ENCODE measurements at places on chromosomes 2 and 18.

DNA sequence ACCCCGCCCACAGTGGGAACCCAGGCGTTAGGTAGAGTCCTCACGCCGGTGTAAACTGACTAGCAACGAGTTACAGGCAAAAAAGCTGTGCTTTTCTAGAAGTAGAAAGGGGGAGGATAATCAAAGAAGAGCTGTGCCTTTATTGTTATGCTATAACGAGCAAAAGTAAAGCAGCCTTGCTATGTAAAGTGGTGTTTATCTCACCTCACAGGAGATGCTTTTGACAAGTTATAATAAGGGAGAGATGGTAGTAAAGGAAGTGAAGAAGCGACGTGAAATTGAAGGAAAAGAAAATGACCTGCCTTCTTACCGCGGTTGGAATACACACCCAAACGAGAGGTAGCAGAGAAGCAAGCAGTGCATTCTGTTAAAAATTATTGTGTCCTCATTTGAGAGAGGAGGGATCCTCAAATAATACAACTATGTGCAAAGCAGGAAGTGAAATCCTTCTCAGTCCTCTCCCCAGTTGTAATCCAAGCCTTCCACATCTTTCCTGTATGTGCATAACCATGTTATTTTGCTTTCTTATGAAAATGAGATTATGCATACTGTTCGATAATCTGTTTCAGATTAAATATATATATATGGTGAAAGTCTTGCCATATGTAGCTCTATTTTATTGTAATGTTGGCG is 962 bp downstream of the TANK start:
- no peak for DNase-seq

DNA sequence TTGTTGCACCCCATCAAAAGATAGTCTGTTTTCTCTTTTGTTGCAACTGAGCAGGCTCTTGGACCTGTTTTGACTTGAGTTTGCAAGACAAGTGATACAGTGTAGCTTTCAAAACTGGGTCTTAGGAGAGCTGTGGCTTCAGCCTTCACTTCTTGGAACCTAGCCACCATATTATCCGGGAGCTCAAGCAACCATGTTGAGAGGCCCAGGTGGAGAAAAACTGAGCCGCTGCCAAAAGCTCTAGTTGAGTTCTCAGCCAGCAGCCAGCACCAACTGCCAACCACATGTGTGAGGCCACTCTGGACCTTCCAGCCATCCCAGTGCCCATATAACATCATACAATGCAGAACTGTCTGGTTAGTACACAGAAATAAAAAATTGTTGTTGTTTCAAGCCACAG is 5.4 kb downstream of the CACNB4 start:
- no peak for DNase-seq

DNA sequence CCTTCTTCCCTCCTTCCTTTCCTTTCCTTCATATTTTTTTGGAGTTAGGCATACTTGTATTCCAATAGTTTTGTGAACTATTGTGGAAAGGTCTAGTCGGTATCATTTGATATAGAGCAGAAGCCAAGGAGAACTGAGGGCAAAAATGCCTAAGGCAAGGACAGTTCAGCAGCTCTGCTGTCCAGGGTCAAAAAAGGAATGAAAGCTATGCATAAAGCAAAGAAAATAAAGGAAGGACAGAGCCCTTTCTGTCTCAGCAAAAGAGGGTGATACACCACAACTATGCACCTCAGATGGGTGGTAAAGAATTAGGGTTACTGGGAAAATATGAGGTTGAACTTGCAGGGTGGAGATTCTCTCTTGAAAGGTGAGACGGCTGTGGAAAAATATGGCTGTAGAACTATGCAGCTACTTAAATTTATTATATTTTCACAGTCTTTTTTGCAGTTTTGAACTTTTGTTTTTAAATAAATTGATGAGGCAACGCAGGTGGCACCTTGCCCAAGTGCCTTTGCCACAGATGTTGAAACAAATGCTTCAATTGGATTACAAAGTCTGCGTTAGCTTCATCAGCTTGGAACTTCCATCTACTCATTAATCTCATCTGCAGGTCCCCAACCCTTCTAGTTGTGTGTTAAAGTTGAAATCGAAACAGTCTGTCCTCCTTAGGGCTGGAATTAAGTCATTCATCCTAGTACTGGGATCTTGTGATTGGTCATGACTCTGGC is 20.8 kb downstream of the LHCGR start:
- DNase-seq: no peak

GRCh38 chr2:11013196-11013595 is 101.5 kb downstream of the KCNF1 start:
- DNase-seq: no peak

DNA sequence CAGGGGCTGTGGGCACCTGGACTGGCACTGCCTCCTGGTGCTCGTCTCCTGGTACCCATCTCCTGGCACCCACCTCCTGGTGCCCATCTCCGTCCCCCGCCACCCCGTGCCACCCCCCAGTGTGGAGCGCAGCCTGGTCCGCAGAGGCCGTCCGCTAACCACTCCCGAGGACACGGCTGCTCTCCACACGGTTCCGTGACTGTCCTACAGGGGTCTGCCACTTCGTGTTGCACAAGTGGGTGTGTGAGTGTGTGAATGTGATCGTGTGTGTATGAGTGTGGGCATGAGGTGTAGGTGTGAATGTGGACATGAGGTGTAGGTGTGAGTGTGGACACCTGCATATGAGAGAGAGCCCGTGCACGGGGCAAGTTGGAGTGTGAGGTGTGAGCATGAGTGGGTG is 119.4 kb upstream of the HS6ST1 start:
- DNase-seq: no peak

DNA sequence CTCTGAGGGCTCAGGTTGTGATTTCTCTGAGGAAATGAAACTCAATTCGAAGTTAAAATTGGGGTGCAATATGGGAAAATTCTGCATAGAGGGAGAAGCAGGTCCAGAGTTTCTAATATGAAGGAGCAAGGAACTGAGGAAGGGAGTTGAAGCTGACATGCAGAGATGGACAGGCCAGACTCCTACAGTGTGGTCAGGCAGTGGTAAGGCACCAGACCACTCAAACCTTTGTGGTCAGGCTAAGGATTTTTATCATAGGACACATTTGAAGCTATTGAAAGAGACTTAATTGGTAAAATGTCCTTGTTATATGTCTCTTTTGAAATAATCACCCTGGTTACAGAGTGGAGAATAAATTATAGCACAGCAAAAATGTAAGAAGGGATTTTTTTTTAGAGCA is 1074.8 kb upstream of the CDH2 start:
- no peak for DNase-seq

GRCh38 chr18:10049747-10050146 is 135.9 kb downstream of the VAPA start:
- no peak for DNase-seq

- no peak for DNase-seq
These were observed 551.7 kb downstream of the RNF144A start for GRCh38 chr2:7468955-7469354.

GRCh38 chr18:30387401-30387800 is 655.1 kb downstream of the DSC3 start:
- DNase-seq: no peak

GRCh38 chr18:323253-323622 is 55.4 kb upstream of the THOC1 start:
- DNase-seq: no peak

All from KBM-7 (cell line).